ENCODE measurements at places on chromosomes 6 and 20. TPM values are rescaled to one million over a fixed set of nuclear protein-coding genes. Genes with fewer than 3 reads are reported as not detected.

- peak; percentile 29 for ATAC-seq
Observed at GRCh38 chr6:151001387-151002056, 136.0 kb downstream of the MTHFD1L start.

DNA sequence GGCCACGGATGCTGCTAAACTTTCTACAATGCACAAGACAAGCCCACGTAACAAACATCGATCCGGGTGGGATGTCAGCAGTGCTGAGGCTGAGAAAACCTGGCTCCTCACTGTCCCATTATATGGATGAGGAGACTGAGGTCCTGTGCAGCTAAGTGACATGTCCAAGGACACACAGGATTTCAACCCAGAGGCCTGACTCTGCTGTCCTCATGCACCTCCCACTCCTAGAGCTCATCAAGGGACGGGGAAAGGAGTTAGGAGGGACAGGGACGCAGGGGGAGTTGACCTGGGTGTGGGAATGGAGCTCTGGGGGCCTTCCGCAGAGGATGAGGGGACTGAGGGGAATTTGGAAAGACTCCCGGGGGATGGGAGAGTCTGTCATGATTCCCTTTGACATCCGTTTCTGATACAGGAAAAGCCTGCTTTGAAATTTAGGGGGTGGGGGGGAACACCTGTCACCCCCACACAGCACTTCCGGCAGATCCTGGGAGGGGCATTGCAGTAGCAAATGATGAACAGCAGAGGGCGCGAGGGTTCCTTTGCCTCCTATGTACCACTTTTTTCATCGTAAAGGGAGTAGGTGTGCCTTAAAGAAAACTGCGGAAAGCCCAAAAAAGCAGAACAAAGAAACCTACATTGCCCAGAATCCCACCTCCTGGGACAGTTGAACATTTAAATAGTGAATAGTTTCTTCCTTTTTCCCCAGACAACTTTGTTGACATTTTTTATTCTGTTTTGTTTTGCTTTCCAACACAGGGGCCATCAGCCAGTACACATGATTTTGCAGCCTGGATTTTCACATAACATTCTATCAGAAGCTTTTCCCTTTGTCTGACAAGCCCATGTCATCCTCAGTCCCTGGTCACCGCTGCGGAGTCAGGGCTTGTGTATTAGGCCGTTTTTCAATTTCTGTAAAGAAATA, 48.6 kb downstream of the SLC2A10 start:
- ATAC-seq = peak; percentile 60

DNA sequence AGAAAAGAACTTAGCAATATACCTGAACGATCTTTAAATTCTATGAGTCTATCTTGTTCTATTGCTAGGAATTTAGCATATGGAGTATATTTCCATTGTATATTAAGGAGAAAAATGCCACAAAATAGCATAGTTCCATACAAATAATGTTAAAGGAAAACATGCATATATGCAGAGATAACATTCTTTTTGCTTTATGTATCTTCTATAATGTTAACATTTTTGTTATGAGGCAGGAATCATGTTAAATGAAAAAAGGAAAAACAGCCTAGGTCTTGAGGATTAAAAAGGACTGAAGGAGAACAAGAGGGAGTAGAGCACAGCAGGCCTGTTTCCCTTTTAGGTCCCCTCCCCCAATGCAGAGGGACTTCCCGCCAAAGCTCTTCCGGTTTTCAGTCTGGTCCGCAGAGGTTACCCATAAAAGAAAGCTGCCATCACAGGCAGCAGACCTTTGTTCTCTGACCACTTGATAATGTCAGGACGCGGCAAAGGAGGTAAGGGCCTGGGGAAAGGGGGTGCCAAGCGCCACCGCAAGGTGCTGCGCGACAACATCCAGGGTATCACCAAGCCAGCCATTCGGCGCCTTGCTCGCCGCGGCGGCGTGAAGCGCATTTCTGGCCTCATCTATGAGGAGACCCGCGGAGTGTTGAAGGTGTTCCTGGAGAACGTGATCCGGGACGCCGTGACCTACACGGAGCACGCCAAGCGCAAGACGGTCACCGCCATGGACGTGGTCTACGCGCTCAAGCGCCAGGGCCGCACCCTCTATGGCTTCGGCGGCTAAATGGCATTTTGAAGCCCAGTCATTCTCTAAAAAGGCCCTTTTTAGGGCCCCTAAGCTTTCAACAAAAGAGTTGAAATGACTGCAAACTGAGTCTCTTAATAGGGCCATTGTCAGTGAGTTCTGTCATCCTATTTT, 108.4 kb upstream of the PRSS16 start:
- peak; percentile 73 for ATAC-seq

- peak; percentile 20 for ATAC-seq
Observed at GRCh38 chr6:129901910-129902309, 40.8 kb upstream of the TMEM244 start.

DNA sequence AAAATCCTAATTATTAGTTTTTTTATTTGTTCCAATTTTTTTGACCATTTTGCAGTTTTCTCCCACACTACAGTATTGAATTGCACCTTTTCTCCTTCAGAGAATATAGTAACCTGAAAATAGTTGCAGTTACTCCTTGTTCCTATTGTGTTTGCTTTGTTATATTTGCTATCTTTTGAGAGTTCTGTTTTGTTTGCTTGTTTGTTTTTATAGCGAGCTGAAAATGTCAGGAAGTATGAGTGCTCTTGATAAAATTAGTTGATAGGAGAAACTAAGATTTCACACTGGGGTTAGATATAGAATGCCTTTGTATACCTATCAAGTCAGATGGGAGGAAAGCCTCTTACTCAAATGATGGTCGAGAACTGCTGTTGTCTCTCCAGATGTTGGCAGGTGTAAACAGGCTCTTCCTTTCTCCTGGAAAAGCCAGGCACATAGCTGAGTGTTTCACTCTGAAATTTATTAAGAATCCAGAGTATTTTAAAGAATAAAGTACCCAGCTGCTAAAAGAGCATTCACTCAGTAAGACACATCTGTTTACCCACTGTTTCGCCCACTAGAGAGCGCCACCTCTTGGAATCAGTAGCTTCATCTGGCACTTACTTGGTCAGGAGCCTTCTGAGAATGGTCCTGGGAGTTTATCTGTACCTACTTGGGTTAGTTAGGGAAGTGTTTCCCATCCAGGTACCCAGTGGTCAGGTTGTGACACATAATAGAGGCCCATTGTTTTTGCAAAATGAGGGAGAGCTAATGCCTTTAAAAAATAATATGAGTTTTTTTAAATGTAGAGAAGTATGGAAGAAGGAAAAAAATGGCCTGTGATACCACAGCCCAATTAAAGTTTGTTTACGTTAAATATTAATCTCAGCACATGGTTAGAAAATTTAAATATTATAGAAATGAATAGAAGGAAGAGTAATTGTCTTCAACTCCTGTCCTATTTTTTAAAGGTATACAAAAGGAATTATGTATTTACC, 11.2 kb downstream of the NT5DC1 start:
- ATAC-seq = peak; percentile 85

GRIK2 gene
- 22.9 TPM for total RNA-seq

NFYA gene
- 14.4 TPM for total RNA-seq

ECT2L gene
- total RNA-seq = 0.32 TPM

C6orf52 gene
- 1.8 TPM for total RNA-seq

TBXT gene
- 0.19 TPM for total RNA-seq

RGS17 gene
- 15.7 TPM for total RNA-seq

SIRPB1 gene
- total RNA-seq = 0.31 TPM
